Transverse colon (tissue), 4 donors: ENCODE measurements at places on chromosomes 13 and 19. TPM values are rescaled to one million over a fixed set of nuclear protein-coding genes. Genes with fewer than 3 reads are reported as not detected.

Gene DAND5
- total RNA-seq, result 0.27 TPM

DNA sequence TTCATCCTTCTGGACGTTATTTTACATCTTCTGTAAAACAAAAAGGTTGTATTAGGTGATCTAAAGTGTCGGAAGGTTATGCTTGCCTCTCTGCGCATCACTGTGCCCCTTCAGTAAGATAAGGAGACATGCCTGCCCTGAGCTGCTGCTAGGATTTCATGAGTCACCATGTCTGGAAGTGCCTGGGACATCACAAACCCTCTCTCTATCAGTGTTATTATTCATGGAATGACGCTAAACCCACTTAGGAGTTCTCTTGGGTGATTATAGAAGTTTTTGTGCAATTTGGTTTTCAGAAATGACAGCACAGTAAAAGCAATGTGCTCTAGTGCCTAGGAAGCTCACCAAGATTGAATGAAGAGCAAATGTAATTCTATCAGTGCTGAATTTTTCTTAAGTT is 617.7 kb downstream of the DCT start:
- DNase-seq, result no peak

GRCh38 chr13:32205431-32206096 is 109.6 kb downstream of the ZAR1L start:
- DNase-seq, result no peak

Gene ATF5
- 2.6 TPM for total RNA-seq

DNA sequence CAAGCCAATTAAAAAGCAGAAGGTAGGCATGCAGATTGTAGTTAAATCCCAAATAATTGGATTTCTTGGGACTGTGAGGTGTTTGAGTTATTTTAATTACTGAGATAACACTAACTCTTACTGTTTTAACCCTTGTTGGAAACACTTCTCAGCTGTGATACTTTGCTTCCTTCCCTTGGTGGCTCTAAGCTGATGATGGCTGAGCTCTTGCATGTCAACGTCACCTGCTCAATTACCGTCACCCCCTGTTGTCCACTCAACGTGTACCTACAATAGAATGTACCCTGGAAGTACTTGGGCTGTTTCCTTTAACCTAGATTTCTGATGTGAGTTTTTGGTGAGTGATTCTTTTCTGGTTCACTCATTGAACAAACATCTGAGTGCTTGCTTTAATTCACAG is 303.4 kb downstream of the SLC7A1 start:
- no peak for DNase-seq

Gene FFAR2
- total RNA-seq, result 2.2 TPM

Gene CCDC194
- total RNA-seq, result not detected
